ENCODE measurements at places on chromosomes 5 and 9.

DNA sequence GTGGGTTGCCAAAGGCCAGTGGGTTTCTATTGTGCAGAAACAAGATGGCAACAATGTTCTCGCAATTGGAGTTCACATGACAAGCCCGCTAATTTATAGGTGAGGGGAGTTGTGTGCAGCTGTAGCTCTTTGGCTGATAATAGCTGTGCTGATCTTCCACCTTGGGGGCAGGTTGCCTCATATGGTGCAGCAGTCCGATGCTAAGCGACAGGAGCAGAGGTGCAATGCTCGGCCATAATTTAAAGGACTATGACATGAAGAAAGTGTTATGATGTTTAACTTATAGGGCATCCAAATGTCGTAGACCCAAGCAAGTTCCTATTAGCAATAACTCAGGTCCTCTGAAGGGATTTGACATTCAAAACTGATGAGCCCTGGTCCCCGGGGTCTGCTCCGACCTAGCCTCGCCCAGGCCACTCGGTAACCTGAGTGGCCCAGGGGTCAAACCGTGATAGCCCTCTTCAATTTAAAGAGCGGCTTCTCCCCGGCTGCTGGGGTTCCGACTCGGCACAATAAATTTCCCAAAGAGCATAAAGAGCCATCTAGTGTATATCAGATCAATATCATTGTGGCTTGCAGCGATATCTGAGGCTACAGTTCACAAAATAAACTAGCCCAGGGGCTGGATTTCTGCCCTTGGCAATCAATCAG lies 724.0 kb downstream of the IRX1 start:
- no peak for DNase-seq

DNA sequence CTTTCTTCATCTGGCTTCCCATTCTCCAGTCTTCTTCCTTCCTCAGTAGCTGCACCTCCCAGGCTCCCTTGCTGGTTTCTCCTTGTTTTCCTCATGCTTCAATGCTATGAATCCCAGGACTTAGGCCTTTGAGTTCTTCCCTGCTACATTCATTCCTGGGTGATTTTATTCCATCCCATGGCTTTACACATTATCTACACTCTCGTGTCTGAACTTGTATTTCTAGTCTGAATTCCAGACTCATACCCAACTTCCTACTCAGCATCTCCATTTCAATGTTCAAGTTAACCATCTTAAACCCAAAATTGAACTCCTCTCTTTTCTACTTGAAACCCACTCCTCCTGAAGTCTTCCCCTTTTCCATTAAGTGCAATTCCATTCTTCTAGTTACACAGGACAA lies 20.0 kb downstream of the SLC24A2 start:
- DNase-seq, result no peak

GRCh38 chr9:136201609-136202453 lies 3.1 kb downstream of the LHX3 start:
- no peak for DNase-seq

GRCh38 chr9:70475211-70475610 lies 60.8 kb upstream of the KLF9 start:
- DNase-seq, result no peak

DNA sequence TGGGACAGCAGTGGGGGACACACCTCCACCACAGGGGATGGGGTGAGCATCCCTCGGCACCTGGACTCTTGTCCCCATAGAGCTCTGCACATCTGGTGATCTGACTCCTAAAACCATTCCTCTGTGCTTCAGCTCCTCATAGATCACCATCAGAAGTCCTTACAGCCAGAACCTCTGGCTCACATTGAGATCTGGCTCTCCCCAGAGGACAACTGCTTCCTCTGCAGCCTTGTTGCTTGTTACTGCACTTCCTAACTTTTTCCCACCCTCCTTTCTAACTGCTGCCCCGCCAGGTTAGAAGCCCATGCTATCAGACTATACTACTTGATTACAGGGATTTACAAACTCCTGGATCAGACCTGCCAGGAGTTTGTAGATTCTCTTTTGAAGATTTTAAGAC lies 64.5 kb downstream of the ARSB start:
- DNase-seq, result no peak

GRCh38 chr5:22625451-22625850 lies 227.7 kb downstream of the CDH12 start:
- no peak for DNase-seq

DNA sequence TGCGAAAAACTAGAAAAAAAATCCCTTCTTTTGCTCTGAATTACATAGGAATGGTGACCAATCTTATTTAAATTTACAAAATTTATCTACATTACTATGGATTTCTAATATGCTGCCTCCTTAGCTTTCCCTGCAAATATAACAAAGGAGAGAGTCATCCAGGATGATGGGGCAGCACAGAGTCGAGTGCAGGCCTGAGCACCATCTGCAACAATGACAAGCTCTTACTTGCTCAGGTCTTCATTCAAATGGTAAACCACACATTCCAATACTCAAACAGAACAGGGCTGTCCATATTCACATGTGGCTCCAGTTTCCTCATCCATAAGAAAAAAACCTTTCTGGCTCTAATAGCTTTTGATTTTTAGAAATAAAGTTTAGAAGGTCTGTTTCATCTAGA lies 33.5 kb upstream of the ZNF354B start:
- DNase-seq, result no peak

- no peak for DNase-seq
These were observed 53.2 kb upstream of the NCS1 start for GRCh38 chr9:130118841-130119518.

DNA sequence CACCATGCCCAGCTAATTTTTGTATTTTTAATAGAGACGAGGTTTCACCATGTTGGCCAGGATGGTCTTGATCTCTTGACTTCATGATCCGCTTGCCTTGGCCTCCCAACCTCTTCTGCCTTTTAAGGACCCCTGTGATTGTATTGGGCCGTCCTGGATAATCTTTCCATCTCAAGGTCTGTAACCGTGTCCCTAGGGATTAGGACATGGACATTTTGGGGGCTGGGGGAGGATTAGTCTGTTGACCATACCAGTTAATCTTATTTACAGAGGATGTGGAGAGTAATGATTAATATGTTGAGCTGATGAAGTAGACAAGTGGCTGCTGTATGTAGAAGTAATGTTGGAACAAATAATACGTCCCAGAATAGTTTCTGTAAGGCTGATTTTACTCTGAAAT lies 23.1 kb downstream of the LNPEP start:
- DNase-seq, result no peak

DNA sequence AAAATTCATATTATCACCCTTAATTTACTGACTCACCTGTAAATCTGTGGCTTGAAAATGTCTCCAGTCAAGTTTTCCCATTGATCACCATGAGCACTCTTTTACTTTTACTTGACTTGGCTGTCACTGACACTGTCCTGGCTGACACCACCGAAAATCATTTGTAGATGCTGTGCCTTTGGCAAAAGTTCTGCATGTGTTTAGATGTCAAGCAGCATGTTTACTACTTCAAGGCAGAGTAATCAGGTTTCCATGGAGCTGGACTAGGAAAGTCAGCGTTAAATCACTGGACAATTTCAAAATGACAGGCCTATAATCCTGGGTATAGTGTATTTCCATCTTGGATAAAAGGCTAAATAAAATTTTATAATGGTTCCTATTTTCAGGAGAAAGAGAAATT lies 1530.6 kb upstream of the CDH6 start:
- no peak for DNase-seq

DNA sequence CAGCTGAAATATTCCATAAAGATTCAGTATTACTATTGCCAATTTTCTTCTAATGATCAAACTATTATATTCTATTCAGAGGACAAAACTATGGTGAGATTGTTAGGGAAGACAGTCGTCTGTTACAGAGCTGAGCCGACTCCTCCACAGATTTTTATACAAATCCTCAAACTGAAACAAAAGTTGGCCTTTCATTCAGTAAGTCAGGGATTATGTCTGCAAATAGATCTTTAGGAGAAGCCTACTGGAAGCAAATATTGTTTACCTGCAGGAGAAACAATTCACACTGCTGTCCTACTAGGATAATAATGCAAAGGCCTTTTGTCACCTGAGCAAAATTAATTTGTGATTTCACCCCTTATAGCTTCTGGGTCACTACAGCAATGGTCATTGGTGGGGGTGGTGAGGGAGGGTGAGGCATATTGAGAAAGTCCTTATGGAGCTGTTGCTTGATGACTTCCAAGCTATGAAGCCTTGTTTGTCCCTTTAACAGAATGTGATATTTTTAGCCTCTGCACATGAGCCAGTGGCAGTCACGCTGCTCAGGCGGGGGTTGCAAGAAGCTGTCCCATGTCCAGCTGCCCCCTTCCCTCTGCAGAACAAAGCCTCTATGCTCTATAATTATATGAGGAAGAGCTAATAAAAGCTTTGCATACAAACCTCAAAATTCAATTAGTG lies 200.5 kb upstream of the KLF9 start:
- no peak for DNase-seq

DNA sequence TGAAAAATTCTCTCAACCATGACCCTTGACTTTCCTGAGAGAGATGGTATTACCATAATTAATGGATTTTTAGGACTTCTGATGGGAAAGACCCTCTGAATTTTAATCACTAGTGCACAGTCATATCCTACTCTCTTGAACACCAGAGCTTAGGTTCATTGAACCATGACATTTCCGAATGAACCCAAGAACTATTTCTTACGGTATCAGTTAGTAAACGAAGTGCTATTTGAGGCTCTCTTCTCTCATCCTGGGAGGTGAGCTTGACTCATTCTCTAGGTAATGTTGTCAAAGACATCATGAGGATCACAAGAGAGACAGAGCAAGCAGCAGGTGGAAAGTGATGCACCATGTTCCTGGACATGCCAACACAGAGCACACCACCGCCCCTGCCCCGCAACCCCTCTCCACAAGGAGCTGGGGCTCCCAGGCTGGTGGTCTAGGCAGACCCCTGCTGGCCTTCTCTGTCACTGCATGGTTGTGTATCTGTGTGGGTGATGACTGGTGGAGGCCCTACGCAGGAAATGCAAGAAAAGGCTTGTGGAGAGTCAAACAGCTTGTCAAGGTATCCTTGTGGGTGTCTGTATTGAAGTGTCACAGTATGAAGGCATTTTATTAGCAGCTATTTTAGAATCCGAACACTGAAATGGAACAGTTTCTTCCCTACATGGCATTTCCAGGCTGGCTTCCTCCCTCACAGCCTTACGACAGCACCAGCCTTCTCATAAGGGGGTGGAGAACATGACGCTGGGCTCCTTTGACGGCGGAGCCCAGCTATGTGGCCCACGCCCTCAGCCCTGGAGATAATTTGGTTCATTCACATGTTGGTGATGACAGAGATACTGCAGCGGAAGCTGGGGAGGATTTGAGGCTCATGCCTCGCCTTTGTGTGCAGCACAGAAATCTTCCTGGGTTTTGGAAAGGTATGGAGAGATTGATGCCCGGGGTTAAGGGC lies 297.6 kb downstream of the NTRK2 start:
- DNase-seq, result no peak

Data from GF-D8 (cell line).